Activated CD4-positive, CD25-positive, alpha-beta regulatory T cell treated with anti-CD3 and anti-CD28 coated beads, Interleukin-2, amount 50 U/mL, for 72 hours (primary cell): ENCODE measurements at places on chromosomes 11 and 22.

GRCh38 chr22:37059876-37060449 is 8.4 kb downstream of the KCTD17 start:
- DNase-seq: no peak

DNA sequence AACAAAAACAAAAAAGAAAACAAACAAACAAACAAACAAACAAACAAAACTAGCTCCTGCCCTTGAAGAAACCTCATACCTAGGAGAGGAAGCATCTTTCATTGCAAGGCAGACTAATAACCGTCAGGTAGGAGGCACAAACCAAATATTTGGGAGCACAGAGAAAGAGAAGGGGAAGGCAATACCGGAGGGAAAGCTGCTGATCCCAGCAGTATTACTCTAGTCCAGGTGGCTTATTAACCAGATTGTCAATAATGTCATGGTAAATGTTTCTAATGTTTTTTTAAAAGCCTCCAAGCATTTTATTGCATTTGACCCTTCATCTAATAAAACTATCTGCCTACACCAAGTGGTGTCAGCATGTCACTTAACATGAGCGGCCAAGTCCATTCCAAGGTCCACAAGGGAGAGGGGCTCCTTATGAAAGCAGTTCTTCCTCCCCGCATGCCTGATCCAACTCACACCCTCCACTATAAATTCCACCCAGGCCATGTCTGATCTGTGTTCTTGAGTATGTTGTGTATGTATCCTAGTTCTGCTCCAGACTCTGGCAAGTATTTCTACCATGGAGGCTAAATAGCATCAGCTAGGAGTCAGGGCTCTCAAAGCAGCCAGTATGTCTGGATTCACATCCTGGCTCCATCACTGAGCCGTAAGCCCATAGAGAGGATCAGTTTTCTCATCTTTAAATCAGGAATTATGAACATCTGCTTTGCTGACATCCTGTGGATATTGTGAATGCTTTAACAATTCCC is 208.1 kb upstream of the TENM4 start:
- no peak for DNase-seq

GRCh38 chr11:88193278-88193677 is 18.0 kb upstream of the RAB38 start:
- no peak for DNase-seq

- no peak for DNase-seq
Measured at GRCh38 chr11:24747275-24748251, 250.7 kb downstream of the LUZP2 start.

DNA sequence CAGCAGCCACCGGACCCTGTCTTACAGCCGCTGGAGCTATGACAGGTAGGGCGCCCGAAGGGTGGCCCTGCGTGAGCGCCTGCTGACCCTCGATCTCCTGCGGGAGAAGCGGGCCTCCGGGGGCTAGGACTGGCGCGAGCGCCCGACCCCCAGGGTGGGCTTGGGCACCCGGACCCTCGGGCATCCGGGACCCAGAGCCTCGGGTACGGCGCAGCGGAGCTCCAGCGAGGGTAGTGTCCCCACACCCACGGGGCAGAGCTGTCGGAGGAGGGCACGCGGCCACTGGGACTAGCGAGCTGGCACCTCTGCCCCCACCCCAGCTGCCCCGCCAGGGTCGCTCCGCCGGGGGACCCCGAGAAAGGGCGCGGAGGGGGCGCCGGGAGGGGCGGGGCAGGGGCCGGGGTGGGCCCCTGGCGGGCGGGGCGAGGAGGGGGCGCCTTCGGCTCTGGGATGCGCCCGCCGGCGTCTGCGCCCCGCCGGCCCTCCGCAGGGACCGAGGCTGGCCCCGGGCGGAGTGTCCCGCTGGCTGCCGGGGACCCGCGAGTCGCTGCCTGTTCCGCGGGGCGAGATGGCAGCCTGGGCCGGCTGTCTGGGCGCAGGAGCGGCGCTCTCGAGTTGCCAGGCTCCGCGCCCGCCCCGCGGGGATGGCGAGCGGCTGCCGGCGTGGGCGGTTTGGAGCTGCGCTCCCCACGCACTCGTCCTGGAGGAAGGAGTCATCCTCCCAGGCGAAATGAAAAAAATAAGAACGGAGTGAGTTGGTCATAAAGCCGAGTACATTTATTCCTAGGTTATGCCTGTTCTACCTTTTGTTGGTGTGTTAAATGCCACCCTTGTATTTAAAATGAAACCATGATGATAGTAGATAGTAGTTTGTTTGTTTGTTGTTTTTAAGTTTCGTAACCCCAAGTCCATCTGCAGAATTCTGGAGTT is 32.4 kb downstream of the EIF3F start:
- DNase-seq: no peak

DNA sequence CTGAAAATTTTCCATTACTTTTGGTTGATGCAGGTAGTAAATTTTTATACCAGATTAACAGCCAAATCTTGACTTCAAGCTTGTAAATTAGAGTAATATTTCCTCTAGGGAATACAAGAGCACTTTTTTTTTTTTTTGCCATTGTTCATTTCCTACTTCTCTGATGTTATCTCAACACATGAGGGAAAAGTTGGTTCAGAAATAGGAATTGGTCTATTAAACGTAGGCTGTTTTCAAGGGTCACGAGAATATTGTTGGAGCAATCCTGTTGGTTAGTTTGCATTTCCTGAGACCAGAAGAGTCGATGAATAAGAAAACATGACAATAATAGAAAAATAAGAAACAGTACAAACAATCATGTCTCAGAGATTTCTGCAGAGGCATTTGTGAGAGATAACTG is 453.9 kb upstream of the CCDC179 start:
- no peak for DNase-seq
